ENCODE measurements at places on chromosomes 12 and 14.

- DNase-seq: no peak
These were observed 455 bp downstream of the ATP6V1D start for GRCh38 chr14:67358924-67359774.

- DNase-seq: no peak
These were observed 1145.1 kb downstream of the FLRT2 start for GRCh38 chr14:86675059-86675458.

- no peak for DNase-seq
These were observed 595 bp downstream of the PLEK2 start for GRCh38 chr14:67411370-67411769.

- no peak for DNase-seq
These were observed 187.9 kb upstream of the PLXNC1 start for GRCh38 chr12:93960521-93960920.

GRCh38 chr14:67486890-67487289 is 1.6 kb downstream of the TMEM229B start:
- DNase-seq: no peak

GRCh38 chr12:107938446-107938845 is 163.9 kb downstream of the ASCL4 start:
- no peak for DNase-seq

GRCh38 chr12:47321436-47321835 is 241.7 kb upstream of the AMIGO2 start:
- no peak for DNase-seq

Measured in stimulated activated CD8-positive, alpha-beta memory T cell treated with anti-CD3 and anti-CD28 coated beads, Interleukin-7, amount 100 ng/mL, for 48 hours (primary cell).